Activated naive CD4-positive, alpha-beta T cell treated with Interleukin-2 at 50 U/mL for 16 hours (primary cell): ENCODE measurements at places on chromosomes 16 and 17.

GRCh38 chr17:17694169-17695081 lies 13.2 kb downstream of the RAI1 start:
- DNase-seq: peak; percentile 68

DNA sequence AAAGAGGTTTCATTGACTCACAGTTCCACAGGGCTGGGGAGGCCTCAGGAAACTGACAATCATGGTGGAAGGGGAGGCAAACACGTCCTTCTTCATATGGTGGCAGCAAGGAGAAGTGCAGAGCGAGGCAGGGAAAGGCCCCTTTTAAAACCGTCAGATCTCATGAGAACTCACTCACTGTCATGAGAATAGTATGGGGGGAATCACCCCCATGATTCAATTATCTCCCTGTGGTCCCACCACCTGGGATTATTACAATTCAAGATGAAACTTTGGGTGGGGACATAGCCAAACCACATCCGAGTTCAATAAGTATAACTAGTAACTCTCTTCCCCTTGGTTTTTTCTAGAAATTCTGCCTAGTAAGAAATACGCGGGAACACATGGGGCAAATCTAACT lies 94.9 kb downstream of the AXIN2 start:
- no peak for DNase-seq

DNA sequence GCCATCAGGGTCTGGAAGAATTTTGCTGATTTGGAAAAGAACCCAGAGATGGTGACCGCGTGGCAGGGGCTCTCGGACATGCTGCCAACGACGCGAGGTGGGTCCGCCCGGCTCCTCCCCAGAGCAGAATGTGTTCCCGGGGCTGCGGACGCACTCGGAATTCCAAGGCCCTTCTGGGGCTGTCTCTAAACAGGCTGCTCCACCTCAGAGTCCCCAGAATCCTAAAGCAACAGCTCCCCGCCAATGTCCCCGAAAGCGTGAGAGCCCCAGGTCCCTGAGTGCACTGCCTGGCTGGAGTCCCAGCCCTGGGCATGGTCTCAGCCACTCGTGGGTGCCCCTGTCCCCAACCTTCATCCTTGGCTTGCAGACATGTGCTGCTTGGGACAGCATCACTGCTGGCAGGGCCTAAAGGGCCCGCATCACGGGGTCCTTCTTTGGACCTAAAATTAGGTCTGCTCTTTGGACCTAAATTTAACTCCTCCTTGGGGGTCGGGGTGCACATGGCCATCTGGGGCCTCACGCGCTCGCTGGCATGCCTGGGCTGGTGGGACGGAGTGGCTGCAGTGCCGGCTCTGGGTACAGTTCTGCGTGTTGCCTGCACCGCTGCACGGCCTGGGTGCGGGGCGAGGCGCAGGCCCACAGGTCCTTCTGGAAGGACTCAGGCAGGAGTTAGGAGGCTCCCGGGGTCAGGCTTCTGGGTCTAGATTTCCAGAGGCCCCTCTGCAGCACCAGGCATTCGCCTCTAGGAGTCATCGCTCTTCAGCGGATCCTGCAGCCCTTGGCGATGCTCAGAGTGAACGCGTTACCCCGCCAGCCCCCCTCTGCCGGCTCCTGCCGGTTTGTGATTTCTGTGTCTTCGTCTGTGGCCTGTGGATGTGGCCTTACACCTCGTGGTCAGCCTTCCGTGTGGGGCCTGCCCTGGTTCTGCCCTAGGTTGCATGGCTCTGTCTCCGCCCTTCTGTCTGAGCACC lies 41.9 kb upstream of the CHMP6 start:
- DNase-seq: no peak

DNA sequence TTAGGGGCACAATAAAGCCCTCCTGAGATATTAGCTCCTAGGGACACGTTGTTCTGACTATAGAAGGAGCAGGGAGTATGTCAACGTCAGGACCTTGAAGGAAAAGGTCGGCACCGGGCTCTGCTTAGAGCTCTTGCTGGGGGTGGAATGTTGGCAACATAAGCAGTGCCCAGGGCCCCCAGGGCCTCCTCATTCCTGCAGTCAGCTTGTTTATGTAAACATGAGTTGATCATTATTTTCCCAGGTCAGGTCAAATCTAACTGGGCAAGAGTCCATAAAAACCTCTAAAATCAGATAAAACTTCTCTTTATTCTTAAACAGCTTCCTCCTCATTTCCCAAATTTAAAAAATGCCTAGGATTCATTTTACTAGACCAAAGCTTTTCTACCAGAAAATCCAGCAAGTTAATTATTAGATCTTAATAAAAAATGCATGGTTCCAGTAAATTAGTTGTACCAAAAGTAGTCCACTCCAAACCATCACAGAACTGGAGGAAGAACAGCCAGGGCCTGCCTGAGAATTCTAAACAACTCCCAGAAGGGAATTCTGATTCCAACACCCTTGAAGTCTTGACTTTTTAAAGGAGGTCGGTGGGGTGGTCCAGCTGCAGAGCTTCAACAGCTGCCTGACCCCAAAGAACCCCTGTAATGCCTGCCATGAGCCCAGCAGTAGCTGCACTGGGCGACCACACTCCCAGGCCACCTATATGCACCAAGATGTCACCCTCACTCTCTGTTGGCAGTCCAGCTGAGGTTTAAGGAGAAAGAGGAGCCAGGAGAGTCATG lies 54.3 kb downstream of the AMFR start:
- no peak for DNase-seq

GRCh38 chr16:25126820-25127232 lies 15.3 kb downstream of the LCMT1 start:
- peak; percentile 36 for DNase-seq

DNA sequence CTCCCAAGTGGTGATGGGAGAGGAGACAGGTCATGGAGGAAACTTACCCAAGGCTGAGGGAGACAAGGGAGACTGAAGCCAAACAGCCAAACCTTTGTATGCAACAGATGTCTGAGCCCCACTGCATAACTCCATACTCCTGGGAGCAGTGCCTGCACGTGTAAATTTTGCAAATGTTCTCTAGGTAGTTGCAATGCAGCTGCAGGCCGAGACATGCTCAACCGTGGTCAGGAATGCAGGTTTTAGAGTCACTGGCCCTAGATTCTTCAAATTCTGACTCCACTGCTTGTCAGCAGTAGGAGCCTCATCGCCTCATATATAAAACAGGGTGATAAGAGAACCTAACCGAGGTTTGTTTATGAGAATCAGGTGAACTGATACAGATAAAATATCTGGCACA lies 11.5 kb downstream of the DYNLRB2 start:
- DNase-seq: no peak

- no peak for DNase-seq
Measured at GRCh38 chr17:63845509-63845908, 3.0 kb upstream of the SMARCD2 start.

DNA sequence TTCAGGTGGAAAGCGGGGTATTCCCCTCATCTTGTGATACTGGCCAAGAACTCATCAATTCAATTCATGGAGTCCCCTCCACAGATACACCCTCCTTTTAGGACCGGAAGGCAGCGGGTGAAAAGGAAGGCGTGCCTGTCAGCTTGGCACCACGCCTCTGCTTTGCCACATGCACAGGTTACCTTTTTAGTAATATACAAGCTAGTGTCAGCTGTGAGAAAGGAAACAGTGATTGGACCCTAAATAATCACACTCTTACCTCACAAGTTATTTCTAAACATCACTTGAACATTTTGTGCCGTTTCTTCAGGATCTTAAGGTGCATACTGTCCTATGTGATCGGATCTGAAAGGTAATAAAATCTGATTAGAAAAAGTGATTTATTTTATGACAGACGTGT lies 15.7 kb downstream of the ZDHHC7 start:
- peak; percentile 53 for DNase-seq

GRCh38 chr17:55210292-55210691 lies 54.5 kb upstream of the HLF start:
- no peak for DNase-seq

DNA sequence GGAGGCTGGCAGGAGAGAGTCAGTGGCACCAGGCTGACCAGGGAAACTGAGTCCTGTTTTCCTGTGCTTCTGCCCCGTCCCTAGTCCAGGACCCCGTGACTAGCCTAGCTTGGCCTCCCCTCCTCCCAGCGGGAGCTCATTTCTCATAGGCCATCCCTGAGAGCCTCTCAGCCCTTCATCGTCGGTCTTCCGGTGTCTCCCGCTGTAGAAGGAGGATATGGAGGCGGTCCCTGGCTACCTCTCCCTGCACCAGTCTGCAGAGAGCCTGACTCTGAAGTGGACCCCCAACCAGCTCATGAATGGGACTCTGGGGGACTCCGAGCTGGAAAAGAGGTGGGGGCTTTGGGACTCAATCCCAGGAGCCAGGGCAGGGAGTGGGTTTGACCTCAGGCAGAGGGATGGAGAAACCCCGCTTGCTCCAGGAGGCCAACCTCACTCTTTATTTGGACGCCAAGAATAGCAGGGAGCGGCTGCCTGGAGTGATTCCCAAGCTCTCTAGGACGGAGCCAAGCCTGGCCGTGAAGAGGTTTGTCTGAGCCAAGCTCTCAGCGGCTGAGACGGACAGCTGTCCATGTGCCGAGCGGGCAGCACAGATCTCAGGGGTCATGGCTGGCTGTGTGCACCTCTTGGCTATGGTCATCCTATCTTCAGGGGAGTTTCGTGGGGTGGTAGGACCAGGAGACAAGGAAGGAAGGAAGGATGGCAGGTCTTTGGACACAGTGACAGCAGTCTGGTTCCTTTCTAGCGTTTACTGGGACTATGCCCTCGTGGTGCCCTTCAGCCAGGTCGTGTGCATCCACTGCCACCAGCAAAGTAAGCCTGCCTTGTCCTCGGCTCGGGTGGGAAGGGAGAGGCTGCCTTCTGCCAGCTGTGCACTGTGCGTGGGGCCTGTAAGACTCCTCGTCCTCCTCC lies 26.8 kb downstream of the SGSM2 start:
- no peak for DNase-seq

- no peak for DNase-seq
Measured at GRCh38 chr17:69597898-69598692, 183.6 kb downstream of the MAP2K6 start.

- no peak for DNase-seq
Measured at GRCh38 chr17:73311428-73311780, 397 bp downstream of the CDC42EP4 start.

- no peak for DNase-seq
Measured at GRCh38 chr16:4390266-4391260, 18.9 kb downstream of the VASN start.

DNA sequence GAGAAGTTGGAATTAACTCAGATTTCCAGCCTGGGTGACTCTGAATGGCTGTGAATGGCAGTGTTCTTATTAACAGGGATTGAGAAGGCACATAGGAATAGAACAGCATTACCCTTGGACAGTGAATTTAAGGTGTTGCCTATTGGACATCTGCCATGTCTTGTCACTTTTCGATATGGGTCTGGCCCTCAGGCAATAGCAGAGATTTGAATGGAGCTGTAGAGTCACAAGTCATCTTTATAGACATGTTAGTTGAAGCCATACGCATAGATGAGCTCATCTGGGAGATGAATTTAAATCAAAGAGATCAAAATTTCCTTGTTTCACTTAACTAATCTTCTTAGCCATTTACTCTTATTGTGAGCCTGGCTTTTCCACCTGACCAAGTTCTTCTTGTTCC lies 14.9 kb upstream of the DHRS11 start:
- no peak for DNase-seq

GRCh38 chr17:1588821-1589585 lies 26.4 kb upstream of the PITPNA start:
- DNase-seq: no peak

GRCh38 chr17:77042476-77043231 lies 98.1 kb upstream of the SEC14L1 start:
- no peak for DNase-seq

DNA sequence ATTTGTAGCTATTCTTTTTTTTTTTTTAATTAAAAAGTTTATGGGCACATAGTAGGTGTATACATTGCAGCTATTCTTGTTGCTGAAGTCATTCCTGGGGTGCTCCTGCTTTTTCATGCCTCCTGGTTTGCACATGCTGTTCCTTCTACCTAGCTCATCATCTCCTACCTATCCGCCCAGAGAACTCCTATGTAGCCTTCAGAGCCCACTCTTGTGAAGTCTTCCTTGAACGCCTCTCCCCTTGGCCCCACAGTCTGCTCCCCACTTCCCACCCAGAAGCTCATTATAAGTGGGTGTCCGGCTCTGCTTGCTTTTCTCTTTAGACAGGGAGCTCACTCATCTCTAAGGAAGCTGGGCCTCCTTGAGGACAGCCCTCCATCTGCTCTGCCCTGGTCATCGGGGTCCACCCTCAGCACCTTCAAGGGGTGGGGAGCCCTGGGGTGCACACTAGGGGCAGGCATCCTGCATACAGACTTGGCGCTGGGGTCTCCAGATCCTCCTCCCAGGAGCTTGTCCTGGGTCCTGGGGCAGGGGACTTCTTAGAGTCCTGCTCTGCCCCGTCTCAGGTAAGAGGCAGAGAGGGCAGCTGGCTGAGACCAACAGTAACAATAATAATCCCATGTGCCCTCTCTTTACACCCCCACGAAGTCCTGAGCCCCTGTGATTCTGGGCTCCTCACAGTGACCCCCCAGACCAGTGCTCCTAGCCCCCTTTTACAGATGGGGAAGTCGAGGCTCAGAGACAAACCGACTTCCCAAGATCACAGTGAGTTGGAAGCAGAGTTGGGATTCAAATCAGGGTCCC lies 3.5 kb upstream of the B9D1 start:
- DNase-seq: no peak

DNA sequence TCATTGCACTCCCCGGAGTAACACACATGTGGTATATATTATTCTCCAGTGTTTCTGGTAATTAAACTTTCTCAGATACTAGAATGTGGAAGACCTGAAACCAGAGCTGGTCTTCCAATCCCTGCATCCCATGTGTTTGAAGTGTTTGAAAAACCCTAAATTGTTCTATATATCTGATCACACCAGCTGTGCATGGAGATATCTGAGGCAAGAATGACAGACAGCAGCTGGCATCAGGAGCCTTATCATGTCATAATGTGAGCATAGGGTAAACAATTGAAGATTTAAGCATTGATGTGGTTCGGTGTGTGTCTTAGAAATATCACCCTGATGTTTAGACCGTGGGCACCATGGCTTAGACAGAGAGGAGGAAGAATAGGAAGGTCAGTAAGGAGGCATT lies 251.0 kb downstream of the CDH11 start:
- DNase-seq: no peak

- no peak for DNase-seq
Measured at GRCh38 chr17:18006495-18007239, 32.3 kb downstream of the ATPAF2 start.

DNA sequence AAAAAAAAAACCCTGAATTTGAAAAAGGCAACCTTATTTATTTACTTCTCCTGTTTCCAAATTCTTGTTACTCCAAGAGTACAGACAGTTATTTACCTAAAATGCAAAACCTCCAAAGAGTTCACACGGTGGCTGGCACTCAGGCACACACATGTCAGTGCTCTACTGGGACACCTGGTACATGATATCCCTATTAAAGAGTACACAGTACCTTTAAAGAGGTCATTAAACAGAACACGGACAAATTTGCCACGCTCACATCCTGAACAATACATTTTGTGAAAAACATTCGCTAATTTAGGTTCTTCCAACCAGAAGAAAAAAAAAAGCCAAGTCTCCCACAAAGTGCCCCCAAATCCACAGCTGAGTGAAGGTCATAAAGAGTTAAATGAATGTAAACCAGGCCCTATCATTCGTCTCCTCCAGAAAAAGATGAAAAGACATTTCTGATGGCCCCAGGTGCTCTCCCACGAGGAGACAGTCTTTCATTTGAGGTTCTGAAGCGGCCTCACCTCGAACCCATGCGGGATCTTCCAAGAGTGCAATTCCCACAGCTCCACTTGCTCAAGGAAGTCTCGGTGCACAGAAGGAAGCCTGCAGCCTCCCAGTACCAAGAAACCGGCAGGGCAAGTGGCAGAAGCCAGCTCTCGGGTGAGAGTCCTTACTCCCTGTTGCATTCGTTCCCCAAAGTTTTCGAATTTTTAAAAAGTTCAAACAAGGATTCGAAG lies 993 bp downstream of the ERN1 start:
- DNase-seq: peak; percentile 26
